Hematopoietic multipotent progenitor cell (in vitro differentiated cells): ENCODE measurements at places on chromosomes 7 and 10. TPM values are rescaled to one million over a fixed set of nuclear protein-coding genes. Genes with fewer than 3 reads are reported as not detected.
A peak's percentile ranks its signal among the peaks of the same experiment; 100 is the strongest.

DNA sequence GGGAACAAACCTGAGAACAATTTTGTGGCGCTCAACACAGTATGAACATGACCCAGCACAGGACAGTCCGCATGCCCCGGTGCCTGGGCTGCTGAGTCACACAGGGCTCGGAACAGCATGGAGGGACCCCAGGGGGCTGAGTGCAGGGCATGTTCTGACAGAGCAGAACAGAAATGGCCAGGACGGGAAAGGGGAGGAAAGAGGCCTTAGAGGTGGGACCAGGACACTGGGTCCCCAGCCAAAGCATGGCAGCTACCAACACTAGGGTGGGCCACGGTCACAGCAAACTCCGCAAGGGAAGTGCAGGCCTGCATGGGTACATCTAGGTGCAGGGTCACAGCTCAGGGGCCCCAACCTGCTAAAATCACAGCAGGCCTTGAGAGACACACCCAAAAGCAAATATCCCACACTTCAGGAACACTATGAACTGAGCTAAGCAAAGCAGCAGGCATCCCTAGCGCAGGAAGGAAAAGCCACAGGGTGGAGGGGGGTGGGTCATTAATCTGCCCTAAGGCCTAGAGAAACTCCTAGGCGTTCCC, 5.6 kb downstream of the IMPDH1 start:
- no peak for DNase-seq

DNA sequence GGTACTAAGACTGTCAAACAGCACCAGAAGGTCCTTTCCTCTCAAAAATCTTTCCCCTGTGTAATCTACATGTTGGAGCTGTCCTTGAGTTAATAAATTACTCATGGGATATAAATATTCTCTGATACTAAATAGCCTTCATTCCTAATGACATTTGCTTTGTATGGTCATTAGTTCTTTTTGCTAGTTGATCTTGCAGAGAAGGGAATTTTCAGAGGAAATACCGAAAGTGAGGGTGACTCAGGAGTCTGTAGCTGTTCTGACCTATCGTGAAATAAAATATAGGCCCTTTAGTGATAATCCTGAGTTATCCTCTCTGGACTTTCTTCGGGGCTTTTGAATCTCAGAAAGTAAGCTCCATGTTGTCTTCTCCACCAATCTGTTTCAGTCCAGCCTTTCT, 19.4 kb upstream of the CLDN12 start:
- DNase-seq, result no peak

DNA sequence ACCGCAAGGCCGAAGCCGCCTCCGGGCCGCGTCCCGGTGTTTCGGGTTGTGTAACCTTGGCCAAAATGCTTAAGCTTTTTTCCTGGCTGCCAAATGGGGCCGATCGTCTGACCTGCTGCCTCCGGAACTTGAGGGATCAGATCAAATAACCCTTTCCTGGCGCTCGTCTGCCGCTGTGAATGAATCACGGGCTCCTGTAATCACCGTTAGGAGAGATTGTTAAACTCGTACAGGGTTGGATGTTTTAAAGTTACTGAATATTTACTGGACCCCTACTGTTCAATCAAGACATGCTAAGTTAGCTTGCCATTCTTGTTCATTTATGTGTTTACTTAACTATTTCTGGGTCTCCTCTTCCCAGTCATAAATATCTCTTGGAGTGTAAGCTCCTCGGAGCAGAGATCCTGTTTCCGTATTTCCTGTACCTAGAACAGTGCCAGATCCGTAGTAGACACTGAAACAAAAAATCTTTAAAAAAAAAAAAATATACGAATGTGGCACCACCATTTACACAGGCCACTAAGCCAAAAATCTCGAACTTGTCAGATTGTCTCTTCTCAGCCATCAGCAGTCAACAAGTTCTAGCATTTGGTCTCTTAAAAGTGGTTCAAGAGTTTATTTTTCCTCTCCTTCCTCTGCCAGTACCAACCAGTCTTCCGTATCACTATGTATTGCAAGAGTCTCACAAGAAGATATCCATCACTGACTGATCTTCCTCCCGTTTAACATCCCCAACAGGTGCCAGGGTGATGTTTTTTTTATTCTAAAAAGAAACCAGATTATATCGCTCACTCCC, 650 bp upstream of the TM9SF3 start:
- no peak for DNase-seq

DNA sequence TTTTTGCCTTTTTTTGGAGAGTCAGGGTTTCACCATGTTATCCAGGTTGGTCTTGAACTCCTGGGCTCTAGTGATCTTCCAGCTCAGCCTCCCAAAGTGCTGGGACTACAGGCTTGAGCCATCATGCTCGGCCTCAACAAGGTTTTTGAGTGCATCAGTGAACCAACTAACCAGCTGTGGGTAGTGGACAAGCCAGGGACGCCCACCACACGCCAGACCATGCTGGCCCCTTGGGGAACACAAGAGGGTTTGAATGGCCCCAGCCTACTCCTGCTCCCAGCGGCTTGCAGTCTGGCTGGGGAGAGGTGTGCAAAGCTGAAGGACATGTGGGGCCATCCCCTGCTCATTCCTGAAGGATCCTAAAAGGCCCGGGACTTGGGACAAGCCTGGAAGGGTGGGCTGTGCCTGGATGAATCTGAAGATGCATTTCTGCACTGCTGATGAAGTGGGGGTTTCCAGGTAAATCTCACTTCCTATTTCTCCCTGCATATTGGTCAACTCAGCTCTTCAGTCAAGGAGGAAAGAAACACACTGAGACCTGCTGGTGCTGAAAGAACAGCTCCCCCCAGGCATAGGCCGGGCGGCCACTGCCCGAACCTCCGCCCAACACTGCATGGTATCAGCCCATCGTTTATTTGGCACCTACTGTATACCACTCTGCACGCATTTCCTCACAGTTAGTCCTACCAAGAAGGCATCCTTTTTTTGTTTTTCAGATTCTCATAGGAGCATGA, 6.9 kb downstream of the MMD2 start:
- peak; percentile 29 for DNase-seq

GRCh38 chr7:99990460-99990852, 14.6 kb upstream of the AZGP1 start:
- no peak for DNase-seq

DNA sequence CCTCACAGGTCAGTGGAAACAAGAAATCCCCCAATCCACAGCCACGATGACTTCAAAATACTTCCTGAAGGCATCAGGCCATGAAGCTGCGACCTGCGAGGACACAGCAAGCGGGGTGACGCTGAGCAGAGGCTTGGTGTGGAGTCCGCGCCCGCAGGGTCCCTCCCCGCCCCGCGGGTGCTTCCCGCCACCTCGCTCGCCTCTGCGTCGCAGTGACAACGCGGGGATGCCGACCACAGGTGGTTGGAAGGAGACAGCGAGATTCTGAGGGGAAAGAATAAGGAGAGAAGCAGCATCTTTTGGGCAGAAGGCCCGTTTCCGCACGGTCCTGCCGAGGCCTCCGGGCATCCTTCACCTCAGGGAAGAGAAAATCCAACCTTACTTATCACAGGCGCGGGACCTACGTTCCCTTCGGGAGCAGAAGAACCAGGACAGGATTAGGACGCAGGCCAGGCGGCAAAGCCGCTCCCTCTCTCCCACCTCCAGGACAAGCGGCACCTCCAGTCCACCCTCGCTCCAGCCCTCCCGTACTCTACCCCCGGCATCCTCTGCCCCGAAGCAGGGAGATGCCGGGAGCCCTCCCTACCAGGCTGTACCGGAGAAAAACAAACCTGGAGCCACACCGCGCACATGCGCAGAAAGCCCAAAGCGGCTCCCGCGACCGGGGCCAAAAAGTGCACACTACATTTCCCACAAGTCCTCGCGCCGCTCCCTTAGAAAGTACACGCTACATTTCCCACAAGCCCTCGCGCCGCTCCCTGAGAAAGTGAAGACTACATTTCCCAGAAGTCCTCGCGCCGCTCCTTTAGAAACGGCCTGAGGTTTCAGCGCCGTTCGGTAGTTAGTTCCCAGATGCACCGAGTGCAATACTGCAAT, 85.9 kb downstream of the ZNF33B start:
- DNase-seq, result peak; percentile 99

The TYSND1 gene
- 12.7 TPM for total RNA-seq

The MRPL32 gene
- total RNA-seq, result 15.6 TPM

DNA sequence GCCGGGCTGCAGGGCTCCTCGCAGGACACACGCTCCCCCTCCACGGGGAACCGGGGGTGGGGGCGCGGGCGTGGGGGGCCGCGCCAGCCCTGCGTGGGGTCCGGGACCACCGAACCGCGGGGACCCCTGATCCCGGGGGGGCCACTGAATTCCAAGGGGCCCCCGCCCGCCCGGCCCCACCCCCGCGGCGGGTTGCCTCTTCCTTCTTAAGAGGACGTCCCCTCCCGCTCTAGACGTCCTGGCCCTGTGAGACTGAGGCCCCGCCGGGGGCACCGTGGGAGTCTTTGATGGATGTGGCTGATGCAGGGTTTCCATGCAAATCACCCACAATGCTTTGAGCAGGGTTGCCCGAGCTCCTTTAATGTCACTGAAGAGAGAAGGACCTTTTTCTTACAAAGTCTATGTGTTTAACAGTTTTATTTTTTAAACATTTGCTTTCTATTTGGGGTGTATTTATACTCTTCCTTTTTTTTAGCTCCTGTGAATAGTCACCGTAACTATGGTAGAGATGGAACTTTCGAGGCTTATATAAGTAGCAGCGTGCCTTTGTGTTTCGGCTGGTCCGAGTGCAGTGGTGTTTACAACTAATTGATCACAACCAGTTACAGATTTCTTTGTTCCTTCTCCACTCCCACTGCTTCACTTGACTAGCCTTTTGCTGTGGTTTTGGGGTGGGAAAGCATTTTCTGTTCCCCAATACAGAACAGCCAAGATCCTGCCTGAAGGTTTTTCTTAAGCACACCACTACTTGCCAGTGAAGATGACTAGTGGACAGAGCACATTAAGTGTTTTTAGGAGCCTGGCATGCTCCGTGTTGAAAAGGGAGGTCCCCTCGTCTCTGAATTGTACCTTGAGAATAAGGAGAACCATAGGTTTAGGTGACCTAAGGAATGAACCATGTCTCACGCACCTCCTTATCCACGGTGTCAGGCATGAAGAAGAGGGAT, 44.8 kb downstream of the PDIA4 start:
- DNase-seq, result peak; percentile 90

DNA sequence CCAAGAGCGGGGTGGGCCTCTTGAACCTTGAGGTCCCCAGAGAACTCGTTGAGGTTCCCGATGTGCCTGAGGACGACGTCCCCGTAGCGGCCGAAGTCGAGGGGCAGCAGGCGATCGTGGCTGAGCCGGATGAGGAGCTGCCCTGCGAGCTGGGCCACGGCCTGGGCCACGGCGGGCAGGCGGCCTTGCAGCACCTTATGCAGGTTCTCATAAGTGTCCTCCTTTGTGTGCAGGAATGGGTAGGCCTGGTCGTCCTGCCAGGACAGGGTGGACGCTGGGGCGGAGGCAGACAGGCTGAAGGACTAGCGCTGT, 14.2 kb downstream of the TFR2 start:
- no peak for DNase-seq
